ENCODE measurements at places on chromosomes 12 and 14.
A peak's percentile ranks its signal among the peaks of the same experiment; 100 is the strongest.

DNA sequence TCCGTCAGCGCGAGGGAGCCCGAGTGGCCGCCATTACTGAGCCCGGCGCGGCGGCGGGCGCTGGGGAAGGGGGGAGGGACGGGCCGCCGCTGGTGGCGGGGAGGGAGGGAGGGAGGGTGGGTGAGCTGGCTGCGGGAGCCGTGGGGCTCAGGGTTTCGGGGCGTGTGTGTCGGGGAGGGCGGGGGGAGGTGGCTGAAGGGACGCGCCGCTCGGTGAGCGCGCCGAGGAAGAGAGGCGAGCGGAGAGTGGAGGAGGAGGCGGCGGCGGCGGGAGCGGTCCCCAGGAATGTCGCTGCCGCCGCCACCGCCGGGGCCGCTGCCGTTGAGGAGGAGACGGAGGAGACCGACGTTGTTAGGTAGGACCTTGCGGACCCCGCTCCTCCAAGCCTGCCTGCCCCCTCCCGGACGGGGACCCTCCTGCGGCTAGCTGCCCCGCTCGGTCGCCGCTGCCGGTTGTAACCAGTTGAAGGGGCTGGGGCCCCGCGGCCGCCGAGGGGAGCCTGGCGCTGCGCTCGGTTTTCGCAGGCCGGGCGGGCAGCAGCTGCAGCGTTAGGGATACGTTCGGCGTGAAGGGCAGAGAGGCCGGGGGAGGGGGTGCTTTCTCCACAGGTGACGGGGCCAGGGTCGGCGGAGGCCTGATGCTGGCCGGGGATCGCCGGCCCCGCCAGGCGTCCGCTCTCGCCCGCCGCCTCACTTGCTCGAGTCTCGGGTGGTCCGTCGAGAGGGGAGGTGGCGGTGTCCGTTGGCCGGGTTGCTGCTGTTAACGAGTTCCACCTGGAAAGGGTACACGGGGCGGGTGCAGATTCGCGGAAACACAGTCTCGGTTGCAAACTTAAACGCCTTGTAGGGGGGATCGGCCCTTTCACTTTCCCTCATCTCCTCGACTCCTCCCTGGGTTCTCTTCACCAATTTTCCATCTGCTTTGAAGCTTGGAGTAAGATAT is at the start of gene ARHGAP5:
Gene ARHGAP5 (plus strand): TSS at position 224 of the 942 bp plus-strand sequence. CDS start 13,366 bp downstream, outside the sequence.
- peak; percentile 58 for DNase-seq

- no peak for DNase-seq
Observed at GRCh38 chr12:33876618-33877017, 145.7 kb upstream of the ALG10 start.

GRCh38 chr14:48900565-48900964 is 685.6 kb downstream of the RPS29 start:
- no peak for DNase-seq

DNA sequence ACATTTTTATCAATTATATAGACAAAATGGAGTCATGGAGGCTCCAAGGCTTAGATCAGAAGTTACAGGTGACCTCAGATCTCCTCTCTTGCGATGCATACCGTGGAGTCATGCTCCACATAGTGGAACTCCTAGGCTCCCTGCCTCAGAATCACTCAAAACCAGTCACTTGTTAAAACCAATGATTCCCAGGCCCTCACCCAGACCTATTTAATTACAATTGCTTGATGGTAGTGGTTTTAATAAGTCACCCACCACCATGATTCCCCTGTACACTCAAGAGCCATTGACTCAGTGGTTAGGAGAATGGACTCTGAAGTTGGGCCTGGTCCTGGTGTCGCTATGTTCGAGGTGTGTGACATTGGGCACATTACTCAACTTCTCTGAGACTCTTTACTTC is 26.9 kb downstream of the IFNG-AS1 start:
- no peak for DNase-seq

DNA sequence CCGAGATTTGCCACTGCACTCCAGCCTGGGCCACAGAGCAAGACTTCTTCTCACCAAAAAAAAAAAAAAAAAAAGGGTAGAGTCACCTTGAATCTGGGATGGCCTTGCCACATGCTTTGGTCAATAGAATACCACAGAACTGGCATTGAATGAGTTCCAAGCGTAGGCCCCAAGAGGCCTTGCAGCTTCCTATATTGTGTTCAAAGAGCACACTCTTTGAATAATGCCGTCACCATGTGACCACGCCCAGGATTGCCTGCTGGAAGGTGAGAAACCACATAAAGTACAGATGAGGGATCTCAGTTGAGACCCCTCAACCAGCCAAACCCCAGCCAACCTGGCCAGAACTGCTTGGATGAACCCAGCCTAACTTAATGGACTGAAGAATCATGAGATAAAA is 239.2 kb upstream of the AMIGO2 start:
- DNase-seq: no peak

GRCh38 chr12:6697584-6698351 is 2.8 kb downstream of the PIANP start:
- DNase-seq: no peak
